ENCODE measurements at places on chromosomes 2 and 18.
A peak's percentile ranks its signal among the peaks of the same experiment; 100 is the strongest.

DNA sequence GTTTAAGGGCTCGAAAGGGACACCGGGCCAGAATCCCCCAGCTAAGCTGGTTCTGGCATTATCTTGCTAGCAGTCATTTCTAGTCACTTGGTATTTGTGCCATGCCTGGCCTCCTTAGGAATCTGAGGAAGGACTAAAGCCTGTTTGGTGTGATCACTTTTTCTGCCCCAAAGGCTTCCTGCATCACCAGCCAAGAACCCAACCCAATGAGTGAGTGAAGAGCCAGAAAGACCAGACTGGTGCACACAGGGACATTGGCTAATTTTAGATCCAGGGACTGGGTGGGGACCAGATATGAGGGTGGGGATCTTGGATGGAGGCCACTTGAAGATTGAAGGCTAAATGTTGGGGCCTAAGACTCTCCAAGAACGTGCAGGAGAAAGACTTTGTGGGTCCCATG lies 411.9 kb upstream of the TNP1 start:
- DNase-seq = no peak

- DNase-seq = no peak
Measured at GRCh38 chr2:25304321-25304720, 37.4 kb downstream of the DNMT3A start.

GRCh38 chr2:44869761-44870160 lies 71.7 kb upstream of the SIX3 start:
- DNase-seq = no peak

DNA sequence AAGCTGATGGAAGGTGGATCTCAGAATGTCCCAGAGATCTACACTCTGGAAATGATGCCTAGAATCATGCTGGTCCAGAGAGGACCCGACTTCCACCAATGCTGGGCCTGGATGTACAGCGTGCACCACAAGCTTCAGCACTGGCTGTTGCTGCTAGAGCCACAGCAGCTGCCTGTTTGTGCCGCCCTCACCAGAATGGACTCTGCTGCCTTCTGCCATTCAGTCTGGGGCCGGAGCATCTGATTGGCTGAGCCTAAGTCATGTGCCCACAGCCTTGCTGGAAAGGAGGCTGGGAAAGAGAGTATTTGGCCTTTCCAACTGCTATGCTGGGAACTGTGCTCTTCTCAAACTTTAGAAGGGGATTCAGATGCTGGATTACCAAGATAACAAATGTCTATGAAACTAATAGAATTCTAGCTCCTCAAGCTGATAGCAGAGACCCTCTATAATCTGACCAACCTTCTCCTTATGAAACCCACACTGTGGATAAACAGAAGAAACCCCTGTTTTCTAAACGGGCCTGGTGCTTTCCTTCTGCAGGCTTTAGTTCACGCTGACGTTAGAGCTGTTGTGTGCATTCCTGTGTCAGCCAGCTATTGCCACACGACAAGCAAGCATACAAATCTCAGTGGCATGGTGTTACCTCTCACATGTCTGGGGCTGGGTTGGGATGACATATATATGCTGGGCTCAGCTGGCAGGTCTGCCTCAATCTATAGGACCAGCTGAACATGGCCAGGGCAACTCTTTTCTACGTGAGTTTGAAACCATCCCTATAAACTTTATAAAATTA lies 4.1 kb upstream of the LOXHD1 start:
- DNase-seq = no peak

DNA sequence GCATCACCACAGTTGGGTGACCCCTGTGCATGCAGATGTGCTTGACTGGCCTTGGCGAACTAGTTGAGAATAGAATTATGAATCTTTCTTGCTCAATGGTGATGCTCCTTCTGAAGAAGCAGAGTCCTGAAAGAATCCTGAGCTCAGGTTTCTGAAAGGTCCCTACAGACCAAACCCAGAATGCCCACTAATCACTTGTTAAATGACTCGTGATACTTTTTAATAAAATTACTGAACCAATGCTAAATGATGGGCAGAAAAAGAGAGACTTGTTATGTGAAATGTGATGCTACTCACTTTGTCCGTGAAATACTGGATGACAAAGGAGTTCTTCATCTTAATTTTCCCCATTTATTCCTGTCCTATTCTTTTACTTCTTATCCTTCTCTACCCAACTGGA lies 263.5 kb upstream of the LRRTM1 start:
- DNase-seq = no peak

DNA sequence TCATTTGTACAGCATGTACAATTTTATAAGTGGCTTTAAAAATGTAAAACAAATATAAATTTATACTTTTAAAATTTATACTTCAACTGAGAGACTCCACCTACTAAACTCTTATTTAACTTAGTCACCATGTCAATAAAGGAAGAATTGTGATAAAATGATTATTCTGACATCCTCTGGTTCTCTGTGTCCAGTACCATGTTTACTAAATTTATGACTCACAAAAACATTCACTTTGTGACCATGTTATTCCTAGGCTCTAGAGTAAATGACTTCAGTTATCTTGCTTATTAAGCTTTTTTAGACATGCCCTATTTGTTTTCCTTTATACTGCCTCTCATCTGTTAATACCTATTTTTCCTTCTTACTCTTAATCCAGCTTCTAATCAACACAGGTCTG lies 959.6 kb upstream of the SLC39A10 start:
- DNase-seq = no peak

DNA sequence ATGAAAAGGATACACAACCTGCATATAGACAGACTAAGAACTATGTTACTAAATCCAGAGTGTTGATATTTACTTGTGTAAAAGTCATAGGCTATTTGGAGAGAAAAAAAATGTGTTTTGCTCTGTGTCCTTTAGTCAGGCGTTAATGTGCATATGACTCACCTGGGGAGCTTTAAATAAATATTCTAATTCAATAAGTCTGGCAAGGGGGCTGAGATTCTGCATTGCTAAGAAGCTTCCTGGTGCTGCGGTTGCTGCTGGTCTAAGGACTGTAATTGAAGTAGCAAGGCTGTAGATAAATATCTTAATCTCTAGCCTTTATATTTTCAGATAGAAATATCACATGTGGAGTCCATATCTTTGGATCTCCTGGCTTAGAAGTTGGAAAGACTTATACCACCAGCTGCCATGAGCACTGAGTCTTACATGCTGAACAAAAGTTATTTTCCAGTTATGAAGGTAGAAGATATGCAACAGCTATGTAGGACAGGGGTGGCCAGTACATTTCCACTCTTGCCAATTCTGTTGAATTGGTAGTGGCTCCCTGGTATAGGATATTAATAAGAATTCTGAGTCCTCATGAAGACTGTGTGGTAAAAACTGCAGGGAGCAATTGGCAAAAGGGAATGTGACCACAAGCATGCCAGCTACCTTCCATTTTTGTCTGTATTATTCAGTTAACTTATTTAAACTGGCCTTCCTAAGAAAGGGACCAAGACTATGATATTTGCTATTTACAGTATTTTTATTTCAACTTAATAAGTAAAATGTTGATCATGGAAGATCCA lies 4.8 kb downstream of the SPAG16 start:
- DNase-seq = no peak

GRCh38 chr2:20378891-20379519 lies 28.4 kb upstream of the PUM2 start:
- peak; percentile 49 for DNase-seq

DNA sequence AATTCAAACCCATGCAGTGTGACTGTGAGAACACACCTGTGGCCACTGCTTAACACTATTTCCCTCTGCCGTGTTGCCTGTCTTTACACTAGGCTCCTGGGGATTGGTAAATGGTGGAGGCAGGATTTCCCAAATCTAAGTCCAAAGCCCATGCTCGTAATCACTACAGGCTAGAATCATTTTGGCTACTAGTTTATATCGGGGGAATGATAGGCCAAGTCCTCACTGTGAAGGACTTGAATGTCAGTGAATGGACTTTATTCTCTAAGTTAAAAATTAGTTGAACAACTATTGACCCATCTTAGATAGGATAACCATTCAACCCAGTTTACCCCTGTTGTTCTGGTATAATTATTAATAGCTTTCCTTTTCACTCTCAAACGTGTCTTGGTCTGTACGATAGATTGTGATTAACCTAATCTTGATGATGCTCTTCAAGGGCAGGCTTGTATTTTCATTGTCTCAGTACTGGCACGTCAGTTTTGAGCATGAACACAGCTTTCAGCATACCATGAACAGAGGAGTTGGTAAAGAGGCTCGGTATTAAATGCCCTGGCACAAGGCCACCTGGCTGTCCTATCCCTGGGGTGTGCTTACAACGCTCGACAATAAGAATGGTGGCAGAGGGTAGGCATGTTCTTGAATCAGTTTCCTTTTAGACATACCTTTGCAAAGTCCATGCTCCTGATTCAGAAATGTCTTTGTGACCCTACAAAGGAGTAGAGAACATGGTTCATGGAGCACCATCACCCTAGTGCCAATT lies 148.8 kb downstream of the RTN4 start:
- no peak for DNase-seq

DNA sequence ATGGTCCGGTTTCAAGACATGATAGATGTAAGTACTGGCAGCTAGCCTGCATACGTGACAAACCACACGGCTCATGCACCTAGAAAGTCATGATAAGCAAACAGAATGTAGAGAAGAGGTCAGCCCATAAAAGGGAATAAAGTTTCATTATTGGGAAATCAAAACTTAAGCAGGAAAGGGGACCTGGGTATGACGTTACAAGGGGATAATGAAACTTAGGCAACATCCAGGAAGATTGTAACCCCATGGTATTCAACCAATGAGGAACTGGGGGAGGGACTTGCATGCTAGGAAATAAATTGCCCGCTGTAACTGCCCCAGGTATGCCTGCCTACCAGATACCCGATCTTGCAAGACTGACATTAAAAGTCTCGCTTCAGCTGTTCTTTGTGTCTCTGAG lies 1679.0 kb downstream of the SUCLG1 start:
- no peak for DNase-seq

GRCh38 chr2:170301626-170302025 lies 123.7 kb downstream of the MYO3B start:
- DNase-seq = no peak

GRCh38 chr2:240133401-240133800 lies 2.7 kb downstream of the COPS9 start:
- DNase-seq = no peak

GRCh38 chr2:72793798-72794440 lies 31.9 kb downstream of the EXOC6B start:
- DNase-seq = no peak

DNA sequence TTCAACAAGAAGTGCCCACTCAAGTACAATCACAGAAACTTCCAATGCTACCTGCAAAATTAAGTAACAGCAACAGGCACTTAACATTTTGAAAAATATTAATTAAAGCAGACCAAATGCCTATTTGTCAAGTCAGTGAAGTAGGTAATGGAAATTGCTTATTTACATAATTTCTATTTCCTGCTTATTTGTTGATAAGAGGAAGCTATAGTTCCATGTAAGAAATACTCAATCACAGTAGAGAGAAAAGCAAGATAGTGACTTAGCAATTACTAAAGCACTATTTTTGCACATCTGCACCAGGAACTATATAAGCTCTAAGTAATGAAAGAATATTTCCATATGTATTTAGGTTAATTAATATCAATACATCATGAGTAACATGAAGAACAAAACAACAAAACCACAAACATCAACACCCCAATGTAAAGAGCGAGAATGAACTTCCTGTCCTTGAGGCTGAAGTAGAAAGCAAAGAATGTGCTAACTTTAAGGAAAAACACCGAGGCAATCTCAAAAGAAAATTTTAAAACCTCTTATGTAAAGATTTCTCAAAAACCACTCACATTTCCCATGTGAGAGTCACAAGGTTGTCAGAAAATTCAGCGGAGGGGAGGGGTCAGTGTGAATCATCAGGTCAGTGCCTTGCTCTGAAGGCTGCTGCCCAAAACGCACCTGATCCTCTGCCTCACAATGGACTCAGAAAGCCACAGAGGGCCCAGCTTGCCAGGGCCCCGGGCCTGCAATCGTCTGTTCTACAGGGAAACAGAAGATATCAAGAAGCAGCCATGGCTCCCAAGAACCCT lies 12.5 kb downstream of the NPC1 start:
- DNase-seq = no peak

DNA sequence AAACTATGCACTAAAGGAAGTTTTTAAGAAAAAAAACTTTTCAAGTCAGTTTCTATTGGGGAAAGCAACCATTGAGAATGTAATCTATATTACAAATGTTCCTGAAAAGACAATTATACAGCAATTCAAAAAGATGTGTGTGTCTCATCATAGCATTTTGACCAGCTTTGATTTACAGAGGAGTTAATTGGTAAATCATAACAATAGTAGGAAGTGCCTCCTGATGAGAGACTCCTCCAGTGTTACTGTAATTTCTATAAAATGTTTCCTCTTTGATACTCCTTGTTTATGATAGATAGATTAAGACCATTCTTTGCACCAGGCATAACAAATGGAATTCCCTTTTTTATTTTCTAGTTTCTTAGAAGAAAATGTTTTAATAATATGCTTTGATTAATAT lies 249.9 kb downstream of the CALCRL start:
- DNase-seq = no peak

DNA sequence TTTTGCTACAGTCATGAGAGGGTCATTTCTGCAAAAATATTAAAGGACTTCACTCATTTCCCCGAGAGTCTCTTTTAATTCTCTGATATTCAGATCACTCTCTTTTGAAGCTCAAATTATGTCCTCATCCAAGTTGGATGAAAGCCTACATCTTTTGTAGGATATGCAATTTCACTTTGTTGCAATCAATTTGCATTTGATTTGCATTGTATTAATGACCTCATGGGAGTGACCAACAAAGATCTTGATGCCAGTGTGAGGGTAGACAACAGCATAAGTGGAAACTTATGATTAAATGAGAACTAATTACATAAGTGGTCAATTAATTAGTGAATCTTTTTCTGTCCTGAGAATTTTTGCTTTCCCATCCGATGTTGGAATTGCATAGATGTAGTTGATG lies 60.3 kb upstream of the UPP2 start:
- DNase-seq = no peak

DNA sequence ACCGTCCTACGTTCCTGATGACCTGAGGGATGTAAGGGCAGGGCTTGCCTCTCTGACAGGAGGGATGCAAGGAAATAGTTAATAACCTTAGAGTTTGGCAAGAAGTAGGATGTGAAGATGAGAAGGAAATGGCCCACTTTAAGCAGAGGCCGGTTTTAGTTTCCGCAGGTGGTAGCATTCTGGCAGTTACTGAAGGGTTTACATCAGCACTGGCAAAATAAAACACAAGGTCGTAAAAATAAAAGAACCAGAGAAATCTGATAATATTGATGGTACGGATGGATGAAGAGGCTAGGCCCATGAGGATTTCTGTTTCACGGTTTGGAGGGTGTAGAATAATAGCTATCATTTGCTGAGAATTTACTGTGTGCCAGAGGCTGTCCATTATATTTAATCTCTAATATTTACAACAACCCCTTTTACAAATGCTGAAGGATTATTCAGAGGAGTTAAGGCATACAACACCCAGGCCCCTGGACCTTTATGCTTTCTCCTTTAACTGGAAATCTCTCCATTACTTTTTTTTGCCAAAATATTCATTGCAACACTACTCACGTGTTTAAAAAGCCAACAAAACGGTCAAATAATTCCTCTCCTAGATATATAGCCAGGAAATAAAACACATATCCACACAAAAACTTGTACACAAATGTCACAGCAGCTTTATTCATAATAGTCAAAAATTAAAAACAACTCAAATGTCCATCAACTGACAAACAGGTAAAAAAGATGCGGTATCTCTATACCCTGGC lies 28.5 kb downstream of the DAPL1 start:
- no peak for DNase-seq
